ENCODE measurements at places on chromosomes 11 and 22.

- no peak for DNase-seq
These were observed 73.8 kb upstream of the CRYBB3 start for GRCh38 chr22:25125693-25126357.

DNA sequence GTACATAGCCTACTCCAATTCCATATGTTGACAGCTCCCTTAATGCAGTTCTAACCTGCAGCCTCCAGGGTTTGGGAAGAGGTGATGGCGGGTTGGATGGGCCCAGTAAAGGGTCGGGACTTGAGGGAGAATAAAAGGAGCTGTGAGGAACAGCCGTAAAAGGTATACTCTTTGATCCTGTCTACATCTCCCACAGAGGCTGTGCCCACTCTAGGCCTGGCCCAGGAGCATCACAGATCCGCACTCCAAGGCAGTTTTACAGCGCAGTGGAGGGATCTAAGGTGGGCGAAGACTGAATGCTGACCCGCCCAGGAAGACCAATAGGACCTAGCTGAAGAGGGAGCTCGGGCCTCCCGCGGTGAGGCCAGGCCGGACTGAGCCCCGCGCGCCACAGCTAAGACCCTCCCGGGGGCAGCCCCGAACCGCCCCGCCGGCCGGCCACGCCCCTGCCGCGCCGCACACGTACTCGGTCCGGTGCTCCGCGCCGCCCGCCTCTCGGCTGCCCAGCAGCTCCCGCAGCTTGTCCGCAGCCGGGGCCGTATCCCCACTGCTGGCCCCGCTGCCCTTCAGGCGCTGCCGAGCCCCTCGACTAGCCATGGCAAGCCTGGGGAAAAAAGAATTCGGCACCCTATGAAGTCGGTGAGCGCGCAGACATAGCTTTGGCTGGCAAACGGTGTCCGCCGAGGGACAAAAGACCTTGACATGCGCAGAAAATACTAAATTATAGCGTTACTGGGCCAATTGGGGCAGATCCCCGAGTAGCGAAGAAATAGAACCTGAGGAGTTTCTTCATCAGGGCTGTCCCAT lies at the start of gene ALG9:
TSS of gene ALG9 (minus strand) at position 696 of the 807 bp plus-strand sequence. CDS start at position 597, 99 bp downstream.
- DNase-seq, result peak; percentile 74

GRCh38 chr11:125262194-125262829 lies 97.8 kb downstream of the PKNOX2 start:
- peak; percentile 47 for DNase-seq

- peak; percentile 18 for DNase-seq
These were observed 18.2 kb downstream of the TEAD1 start for GRCh38 chr11:12692229-12693075.

DNA sequence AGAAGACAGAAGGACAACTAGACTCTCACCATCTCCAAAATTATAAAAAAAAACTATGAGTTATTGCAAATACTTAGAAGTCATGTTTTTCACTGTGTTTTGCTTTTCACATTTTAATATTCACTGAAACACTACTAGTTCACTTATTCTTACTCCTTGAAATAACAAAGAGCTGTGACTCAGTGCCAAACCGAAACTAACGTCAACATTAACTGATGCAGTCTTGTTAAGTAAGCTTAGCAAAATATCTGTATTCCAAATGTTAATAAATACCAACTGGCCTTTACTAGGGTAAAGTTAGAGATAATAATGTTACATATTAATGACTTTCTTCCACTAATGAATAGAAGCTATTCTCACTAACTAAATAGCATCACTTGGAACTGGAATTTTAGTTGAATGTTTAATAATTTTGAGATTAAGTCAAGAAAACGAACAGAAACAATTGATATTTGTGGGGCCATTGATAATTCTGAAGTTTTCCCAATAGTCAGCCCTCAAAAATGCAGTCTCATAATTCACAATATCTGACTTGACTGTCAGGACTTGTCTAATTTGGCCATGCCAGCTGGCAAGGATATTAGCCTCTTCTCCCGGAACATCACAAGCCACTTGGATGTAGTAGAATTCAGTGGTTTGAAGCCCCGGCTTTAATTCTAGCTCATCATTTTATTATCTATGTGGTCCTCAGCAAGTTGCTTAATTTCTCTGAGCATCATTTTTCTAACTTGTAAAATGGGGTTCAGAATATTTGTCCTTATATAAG lies 230.1 kb upstream of the DDI1 start:
- DNase-seq, result peak; percentile 13

GRCh38 chr11:69928121-69928520 lies 108.9 kb upstream of the FGF3 start:
- no peak for DNase-seq

GRCh38 chr11:118238929-118239328 lies 13.2 kb downstream of the MPZL3 start:
- DNase-seq, result no peak

GRCh38 chr11:35838071-35838470 lies 105.8 kb upstream of the LDLRAD3 start:
- DNase-seq, result no peak

DNA sequence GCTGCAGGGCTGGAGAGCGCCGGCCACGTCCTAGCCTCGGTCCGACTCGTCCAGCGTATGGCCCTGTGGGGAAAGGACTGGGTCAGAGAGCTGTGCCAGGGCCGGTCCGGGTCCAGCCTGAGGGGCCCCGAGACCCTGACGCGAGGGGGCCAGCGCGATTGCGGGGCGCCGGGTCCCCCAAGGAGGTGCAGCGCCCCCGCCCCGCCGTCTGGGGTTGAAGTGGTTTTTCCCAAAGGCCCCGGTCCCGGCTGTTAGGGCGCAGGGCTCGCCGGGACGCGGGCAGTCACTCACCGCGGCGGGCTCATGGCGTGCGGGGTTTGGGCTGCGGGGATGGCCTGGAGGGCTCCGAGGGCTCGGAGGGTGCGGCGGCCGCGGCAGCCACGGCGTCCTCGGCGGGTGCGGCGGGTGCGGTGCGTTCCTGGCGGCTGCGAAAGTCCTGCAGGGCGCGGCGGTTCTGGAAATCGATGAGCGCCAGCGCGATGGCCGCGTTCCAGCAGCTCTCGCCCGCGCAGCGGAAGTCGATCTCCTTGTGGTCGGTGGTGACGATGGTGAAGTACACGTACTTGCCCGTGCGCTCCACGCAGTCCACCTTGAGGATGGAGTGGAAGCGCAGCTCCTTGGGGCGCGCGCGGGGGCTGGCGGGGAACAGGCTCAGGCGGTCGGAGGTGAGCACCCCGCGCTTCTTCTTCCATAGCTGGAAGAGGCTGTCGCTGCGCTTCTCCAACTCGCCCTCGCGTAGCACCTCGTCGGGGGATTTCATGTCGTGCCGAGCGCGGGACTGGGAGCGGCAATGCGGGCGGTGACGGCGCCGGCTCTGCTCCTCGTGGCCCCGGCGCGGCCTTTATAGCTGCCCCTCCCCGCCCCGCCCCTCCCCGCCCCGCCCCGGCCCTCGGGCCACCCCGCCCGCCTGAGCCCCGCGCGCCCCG lies at the start of gene PHLDA2:
TSS of gene PHLDA2 (minus strand) at position 816 of the 926 bp plus-strand sequence. CDS start at position 760, 56 bp downstream.
- no peak for DNase-seq
